ENCODE measurements at places on chromosomes 12 and 14.

DNA sequence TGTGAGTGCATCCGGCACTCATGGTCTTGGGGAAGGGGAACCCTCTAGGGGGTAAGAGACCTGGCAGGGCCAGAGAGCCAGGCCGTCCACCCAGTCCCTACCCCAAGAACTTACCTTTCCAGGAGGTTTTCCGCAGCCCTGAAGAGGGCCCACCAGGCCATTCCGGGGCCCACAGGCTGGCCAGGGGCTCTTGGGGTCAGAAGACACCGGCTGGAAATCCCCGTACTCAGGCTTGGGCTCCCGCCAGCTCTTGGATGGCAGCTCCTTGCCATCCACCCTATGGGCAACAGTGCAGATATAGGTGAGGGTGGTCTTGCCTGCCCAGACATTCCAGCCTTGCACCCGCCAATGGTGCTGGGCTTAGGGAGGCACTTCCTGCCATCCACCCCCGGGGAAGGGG is 34.6 kb downstream of the NCKAP5L start:
- no peak for DNase-seq

- DNase-seq, result no peak
Measured at GRCh38 chr12:98238515-98239130, 276.8 kb upstream of the TMPO start.

- DNase-seq, result no peak
Measured at GRCh38 chr12:101594700-101595099, at the start of gene MYBPC1. MYBPC1 (plus strand) TSS chr12:101594971; CDS start chr12:101595071, 100 bp downstream.

GRCh38 chr12:31235868-31236395 is 90.0 kb downstream of the SINHCAF start:
- DNase-seq, result no peak

GRCh38 chr12:38053113-38053512 is 263.5 kb upstream of the ALG10B start:
- DNase-seq, result no peak

GRCh38 chr14:105167303-105168092 is 1.1 kb downstream of the JAG2 start:
- DNase-seq, result no peak

- DNase-seq, result no peak
Measured at GRCh38 chr12:68428724-68429501, 96.8 kb upstream of the MDM1 start.

DNA sequence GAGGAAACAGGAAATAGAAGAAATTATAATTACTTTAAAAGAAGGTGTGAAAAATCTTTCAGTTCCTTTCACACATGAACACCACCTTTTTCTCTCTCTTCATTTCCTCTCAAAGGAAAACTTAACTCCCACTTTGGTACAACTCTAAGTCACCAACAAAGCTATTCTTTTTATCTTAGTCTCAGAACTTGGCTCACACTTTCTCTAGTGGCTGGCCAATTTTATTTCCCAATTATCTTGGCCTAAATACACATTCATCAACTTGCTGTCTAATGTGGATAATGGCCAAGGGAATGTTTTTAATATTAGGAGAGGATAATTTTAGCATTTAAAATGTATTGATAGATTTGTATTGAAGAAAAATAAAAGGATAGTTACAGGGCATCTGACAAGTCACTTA is 64.5 kb upstream of the NAV3 start:
- no peak for DNase-seq

DNA sequence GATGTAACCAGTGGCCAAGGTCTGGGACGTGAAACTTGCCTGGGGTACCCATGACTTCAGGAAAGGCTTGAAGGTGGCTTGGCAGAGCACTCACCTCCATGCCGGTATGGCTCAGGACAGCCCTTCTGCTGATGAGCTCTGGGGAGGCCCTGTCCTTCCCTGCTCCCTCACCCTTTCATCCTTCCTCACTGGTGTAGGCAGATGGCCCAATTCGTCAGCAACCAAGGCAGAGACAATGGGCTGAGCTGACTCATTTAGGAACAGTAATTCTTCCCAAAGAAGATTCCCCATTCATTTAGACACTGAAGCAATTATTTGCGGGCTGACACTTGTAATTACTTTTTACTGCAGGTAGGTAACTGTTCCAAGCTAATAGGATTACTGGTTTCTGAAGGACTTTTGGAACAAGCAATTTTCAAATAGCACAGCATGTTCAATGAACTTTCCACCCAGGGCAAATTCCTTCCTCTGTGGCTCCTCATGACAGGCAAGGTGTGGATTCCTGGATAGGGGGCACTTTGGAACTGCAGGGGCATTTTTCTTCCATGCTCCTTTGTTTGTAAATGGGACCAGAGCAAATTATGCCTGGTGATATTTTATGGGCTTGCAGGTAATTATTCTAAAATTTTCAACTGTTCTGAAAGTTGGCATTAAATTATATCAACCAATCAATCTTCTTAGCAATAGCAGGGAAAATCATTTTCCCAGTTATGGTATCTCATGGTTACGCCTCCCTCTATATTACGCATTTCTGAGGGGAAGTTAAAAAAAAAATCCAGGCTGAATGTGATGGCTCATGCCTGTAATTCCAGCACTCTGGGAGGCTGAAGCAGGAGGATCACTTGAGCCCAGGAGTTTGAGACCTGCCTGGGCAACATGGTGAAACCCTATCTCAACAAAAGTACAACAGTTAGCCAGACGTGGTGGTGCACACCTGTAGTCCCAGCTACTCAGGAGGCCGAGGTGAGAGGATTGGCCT is 24.1 kb upstream of the NRDE2 start:
- no peak for DNase-seq

GRCh38 chr12:68831272-68831671 is 23.3 kb downstream of the MDM2 start:
- DNase-seq, result no peak

DNA sequence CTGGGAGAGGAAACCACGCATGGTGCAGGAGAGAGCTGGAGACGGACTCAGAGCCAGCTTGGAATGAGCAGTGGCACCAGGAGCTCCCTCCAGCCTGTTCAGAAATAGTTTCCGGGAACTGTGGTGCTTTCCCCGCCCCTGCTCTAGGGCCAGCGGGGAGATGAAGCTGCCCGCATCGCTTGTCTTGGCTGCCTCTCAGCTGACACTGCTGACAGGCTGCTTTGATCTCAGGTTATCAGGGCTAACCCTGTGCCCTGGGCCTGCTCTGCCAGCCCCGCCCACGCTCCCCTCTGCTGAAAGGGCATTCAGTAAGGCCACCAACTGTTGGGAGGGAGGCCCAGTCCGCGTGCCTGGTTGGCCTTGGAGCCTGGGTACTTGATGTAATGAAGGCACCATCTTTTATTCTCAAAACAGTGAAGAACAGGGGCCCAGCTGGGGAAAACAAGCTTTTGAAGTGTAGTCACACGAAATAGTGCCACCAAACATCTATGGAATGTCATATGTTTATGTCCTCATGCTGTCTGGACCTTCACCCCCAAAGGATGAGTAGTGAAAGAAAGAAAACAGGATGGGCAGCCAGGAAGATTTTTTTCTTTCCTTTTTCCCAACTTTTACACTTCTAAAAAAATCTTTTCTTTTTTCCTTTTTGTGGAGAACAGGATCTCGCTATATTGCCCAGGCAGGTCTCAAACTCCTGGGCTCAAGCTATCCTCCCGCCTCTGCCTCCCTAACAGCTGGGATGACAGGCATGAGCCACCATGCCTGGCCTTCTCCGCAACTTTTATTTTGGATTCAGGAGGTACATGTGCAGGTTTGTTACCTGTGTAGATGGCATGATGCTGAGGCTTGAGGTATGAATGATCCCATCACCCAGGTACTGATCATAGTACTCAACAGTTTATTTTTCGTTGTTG is 115.9 kb upstream of the TBX3 start:
- no peak for DNase-seq

DNA sequence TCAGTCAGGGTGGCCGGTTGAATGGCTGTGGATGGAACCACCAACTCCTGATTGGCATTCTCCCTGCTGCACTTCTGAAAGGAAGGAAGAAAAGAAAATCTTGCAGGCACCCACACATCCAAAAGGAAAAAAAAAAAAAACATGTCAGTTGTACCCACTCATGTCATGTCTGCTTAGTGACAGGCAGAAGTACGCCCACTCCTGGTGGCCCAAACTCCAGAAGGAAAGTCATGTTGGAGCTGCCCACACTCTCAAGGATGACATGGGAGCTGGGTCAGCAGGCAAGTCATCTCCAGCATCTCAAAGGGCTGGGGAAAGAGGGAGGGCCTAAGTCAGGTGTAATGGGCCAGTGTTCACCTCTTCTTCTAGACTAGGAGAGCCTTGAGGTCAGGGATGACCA is 1079.1 kb downstream of the BCL11B start:
- no peak for DNase-seq

- DNase-seq, result no peak
Measured at GRCh38 chr12:49294086-49294803, 702 bp upstream of the PRPH start.

DNA sequence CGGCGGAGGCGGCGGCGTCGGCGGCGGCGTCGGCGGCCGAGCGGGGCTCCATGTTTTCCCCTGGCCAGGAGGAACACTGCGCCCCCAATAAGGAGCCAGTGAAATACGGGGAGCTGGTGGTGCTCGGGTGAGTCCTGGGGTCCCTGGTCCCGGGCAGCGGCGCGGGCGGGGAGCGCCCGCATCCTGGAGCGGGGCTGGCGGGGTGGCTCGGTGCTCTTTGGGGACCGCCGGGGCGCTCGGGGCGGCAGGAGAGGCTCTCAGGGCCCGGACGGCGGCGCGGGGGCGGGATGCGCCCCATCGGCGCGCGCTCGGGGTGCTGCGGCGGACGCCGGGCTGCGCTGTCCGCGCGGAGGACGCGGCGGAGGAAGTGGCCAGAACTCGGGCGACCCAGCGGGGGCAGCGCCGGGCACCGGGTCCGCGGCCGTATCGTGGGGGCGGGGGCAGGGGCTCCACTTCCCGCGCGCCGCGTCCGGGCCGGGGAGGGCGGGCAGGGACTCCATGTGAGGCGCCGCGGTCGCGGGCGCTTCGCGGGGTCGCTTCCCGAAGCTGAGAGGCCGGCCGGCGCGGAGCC is 485 bp downstream of the PELI2 start:
- DNase-seq, result no peak

GRCh38 chr12:47577206-47577989 is 128.4 kb downstream of the RPAP3 start:
- DNase-seq, result no peak

- no peak for DNase-seq
Measured at GRCh38 chr14:61488417-61489401, 167.3 kb downstream of the PRKCH start.

- no peak for DNase-seq
Measured at GRCh38 chr12:107761502-107761904, 566 bp upstream of the PRDM4 start.

- no peak for DNase-seq
Measured at GRCh38 chr12:121630791-121631355, 4.5 kb downstream of the ORAI1 start.

DNA sequence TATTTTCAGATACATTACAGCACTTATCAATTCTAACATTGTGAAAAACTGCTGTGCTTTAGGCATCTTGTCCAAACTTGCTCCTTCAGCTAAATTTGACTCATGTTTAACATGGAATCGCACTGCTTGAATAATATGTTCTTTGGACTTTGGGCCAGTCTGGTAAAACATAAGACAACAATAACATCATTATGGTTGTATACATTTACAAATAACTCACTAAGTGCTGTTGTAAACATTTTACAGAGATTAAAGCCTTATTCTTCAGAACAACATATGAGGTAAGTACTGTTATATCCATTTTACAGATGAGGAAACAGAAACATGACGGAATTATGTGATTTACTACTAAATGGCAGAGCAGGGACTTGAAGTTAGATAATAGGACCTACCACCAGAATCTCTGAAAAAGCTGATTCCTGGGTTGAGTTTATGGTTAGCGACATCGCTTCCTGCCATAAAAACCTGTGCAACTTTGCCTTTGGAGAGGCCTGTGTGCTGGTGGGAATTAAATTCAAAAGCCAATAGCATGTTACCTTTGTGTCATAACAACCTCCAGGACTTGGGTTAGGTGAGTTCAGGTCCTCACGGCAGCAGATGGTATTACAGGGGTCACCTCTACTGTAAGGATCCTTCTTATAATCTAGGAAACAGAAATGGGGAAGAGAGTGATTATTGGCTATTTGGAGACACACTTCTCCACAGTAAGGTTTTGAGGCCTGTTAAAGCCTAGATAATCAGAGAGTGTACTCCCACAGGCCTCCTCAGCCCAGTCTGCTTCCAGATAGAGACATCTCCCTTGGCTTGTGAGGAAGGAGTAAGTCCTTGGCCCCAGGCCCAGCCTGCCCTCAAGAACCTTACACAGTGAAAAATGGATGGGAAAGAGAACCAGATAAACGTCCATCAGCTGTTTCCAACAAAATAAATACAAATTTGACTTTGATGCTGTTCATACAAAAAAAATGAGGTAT is 61.8 kb downstream of the PLBD1 start:
- DNase-seq, result no peak

DNA sequence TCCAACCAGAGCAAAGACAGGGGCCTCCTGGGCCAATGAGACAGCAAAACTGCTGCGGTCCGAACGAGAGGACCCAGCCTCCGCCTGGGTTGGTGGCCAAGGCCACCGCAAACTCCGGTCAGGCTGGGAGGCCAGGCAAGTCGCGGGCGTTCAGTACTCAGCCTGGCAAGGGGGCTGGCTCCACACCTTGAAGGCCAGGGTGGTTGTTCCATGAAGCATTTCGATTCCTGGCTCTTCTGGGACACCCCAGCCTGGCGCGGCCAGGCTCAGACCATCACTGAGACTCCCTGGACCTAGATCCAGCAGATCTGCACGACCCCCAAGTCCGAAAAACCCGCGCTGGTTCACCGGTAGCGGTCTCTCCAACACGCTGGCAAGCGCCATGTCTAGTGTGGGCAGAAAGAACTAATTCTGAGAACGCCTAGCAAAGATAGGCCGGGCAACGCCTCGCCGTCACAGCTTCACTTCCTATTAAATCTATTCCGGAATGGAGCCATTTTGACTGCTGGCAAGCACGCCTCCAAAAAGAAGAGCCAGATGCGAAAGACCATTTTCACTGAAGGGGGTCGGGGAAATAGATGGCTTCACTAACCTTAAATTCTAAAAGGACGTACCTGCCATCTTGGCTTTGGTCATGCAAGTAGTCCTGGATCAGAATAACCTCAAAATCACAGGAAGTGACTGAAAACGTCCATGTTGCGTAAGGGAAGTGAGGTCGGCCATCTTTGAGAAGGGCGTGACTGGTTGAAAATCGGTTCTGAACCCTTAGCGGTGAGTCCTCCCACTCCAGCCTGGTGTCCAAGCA is at the start of gene PSMB5:
Gene PSMB5 (minus strand): TSS at position 403 of the 805 bp plus-strand sequence. CDS start 19 bp downstream, at position 384.
- DNase-seq, result peak; percentile 87

GRCh38 chr12:7450667-7451066 is 6.7 kb upstream of the CD163L1 start:
- no peak for DNase-seq
